Muscle of arm (tissue), 14 donors: ENCODE measurements at places on chromosomes 6 and 20.

DNA sequence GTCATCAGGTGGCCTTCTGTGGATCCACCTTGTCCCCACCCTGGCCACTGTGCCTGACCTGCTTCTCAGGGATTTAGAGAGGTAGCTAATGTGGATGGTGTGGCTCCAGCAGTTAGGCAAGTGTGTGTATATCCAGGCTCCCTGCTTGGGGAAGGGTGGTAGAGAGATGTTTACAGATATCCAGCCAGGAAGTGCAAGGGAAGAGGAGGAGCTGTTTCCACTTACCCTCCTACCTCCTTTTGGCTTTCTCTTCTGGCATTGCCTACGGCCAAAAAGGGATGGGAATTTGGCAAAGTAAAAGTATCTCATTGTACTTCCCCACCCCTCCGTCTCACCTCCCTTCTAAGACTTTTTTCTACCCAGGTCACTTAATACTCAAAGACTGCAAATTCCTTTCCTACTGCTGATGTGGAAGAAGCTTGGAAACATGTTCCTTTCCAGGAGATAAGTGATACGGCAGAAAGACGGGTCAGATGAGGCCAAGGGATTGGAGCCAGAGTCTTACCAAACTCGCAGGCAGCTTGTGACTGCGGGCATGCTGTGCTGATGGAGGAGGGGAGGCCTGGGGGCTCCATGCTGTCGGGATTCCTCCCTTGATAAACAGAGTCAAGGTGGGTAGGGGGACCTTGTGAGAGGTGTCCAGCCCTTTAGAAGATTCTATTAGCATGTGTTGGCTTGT is 253.4 kb downstream of the PRL start:
- peak; percentile 38 for DNase-seq

- DNase-seq, result peak; percentile 21
Observed at GRCh38 chr6:31356216-31356945, 598 bp downstream of the HLA-B start.

DNA sequence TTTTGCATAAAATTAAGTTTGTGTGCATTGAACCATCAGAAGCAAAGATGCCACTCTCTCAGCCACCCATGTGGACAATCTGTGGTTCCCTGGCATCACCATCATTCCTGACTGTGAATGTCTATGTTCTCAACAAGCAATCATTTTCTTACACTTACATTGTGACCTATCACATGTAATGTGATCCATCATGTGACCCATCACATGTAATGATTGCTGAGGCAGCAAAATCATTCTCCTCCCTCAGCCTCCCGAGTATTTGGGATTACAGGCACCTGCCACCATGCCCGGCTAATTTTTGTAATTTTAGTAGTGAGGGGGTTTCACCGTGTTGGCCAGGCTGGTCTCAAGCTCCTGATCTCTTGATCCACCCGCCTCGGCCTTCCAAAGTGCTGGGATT is 22.0 kb upstream of the ZNF133 start:
- DNase-seq, result no peak

DNA sequence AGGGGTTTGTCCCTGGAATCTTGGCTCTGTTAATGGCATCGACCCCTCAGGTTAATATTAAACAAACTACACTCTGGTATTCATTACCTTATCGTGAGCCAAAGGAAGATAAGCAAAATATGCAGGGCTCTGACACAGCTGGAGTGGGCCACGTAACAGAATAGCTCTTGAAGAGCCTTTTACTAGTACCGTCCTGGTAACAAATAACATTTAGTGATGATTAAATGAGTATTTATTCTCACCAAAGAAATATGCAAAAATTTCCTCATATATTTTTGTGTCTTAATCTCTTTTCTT is 20.1 kb upstream of the UTRN start:
- no peak for DNase-seq

GRCh38 chr6:90816764-90817163 is 229.9 kb upstream of the MAP3K7 start:
- DNase-seq, result no peak

DNA sequence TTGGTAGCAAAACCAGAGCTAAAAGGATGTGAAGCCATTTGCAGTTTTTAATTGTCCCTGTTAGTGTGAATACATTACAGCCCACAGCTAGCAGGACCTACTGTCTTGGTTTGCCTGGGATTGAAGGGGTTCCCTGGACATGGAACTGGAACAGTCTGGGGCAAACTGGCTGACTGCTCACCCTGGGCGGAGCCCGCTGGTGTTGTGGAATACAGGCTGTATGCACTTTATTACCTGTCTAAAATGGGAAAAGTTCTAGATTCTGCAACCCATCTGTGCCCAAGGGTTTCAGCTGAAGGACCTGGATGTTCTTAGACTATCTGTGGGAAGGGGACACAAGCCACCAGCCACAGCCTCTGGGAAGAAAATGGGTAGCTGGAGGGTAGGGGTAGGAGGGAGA is 12.2 kb upstream of the CDKN1A start:
- no peak for DNase-seq

DNA sequence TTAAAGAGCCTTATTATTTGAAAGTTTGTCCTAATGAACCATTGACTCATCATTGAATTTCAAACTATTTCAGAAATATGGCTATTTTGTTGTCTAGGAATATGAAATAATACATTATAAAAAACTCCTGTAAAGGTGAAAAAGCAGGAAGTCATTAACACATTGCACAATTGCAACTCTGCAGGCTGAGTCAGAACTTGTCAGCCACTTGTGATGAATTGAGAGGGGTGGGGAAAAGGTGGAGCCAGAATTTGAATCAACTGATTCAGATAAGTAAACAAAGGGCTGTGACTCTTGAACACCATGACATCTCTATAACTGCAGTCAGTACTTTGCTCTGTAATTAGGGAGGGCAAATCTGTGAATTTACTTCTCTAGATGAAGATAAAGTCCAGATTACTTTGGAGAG is 6.0 kb downstream of the C6orf141 start:
- DNase-seq, result no peak

DNA sequence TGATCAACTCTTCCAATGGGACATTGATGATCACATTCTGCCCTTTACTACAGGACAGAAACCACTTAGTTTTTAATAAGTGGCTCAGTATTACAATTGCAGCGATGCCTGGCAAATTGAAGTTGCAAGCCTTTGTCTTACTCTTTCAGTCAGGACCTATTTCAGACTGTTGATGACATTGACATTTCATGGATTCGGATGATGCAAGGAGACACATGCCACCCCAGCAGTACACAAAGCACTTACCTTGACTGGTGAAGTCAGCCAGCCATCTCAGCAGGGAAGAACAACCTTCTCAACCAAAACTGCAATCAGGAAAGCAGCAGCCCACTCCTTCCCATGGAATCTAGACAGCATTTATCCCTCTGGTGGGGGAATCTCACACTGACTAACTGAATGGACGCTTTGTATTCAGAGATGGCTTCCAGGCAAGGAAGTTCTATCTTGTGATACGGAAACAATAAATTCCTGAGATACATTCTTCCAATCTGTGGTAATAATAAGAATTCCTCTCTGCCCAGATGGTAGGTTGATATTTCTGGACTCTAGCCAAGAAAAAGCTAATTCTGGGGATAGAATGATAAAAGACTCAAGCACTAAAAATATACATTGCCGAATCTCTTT is 24.8 kb downstream of the NFYA start:
- no peak for DNase-seq

GRCh38 chr6:82348130-82348529 is 15.5 kb upstream of the TPBG start:
- DNase-seq, result no peak

DNA sequence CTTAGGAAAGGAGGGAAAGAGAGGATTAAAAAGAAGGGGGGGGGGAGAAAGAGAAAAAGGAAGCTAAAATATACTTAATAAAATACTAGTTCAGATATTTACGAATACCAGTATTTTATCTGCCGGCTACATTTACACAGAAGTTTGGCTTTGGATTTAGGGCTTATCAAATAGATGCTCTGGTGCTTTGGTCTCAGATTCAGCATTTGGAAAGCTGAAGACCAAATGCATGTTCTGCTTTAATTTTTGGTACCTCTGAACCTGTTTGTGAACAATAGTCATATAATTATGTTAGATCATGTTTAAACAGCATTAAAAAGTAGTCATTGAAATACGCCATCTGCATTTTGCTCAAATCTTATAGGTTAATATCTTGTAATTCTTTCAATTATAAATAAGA is 786.0 kb upstream of the CITED2 start:
- DNase-seq, result no peak

DNA sequence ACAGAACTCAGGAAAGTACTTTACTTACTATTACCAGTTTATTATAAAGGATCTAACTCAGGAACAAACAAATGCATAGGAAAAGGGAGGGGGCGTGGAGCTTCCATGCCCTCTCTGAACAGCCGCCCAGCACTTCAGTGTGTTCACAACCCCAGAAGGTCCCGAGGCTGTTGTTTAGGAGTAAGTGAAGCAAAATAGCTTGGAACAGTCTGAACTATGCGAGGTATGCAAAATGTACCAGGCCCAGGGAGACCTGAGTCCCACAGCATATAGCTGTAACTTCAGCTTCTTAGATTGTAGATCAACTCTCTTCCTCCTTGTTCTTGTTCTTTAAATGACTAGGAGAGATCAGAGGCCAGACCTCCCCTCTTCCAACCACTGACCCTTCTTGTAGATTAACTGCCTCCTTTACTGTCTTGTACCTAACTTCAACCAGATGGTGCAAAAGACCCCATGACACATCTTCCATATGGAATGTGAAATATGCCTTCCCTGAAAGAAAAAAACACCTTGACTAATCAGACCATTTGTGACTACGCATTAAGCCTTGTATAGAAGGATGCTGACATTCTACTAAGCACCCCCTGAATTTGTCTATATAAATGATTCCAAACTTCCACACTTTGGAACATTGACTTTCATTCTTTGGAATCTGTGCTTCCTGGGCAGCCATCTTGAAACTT is 98.8 kb upstream of the SNX9 start:
- no peak for DNase-seq

DNA sequence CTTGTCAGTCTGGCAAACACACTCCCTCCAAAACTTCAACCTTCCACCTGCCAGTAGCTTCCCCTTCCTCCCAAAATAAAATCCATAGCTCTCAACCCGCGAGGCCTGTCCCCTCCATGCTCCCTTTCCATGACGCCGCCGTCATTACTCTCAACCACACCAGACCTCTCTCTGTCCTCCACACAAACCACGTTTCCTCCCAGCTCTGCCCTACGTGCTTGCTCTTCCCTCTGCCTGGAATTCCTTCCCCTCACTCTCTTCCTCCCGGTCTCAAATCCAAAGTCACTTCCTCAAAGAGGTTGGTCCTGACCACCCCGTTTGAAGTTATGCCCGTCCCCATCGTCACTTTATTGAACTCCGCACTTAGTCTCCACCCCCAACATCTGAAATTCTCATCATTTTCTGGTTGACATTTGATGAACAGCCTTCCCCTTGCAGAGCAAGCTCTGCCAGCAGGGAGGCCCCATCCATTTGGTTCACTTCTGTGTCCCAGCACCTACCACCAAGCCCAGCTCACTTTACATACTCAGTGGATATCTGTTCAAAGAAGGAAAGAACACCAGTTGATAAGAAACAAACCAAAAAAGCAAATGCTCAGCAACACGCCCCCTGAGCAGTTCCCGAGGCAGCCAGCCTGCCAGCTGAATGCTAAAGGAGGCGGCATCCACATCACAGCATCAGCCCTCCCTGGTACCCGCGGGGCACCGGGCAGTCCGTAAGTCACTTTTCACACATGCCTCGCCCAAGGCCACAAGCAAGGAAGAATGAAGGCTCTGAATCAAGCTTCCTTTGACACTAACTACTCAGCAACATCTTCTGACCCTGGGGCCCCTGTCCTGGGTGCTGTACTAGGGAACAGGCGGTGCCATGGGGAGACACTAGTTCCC is 125.0 kb downstream of the NFATC2 start:
- no peak for DNase-seq

GRCh38 chr6:39892490-39893129 is 41.7 kb downstream of the MOCS1 start:
- DNase-seq, result peak; percentile 54

- DNase-seq, result no peak
Observed at GRCh38 chr6:33433544-33434191, 13.8 kb downstream of the SYNGAP1 start.

- peak; percentile 79 for DNase-seq
Observed at GRCh38 chr20:3172933-3173609, at the start of gene LZTS3. Gene LZTS3 (minus strand): TSS chr20:3173549. CDS start chr20:3167163, 6,386 bp downstream.

DNA sequence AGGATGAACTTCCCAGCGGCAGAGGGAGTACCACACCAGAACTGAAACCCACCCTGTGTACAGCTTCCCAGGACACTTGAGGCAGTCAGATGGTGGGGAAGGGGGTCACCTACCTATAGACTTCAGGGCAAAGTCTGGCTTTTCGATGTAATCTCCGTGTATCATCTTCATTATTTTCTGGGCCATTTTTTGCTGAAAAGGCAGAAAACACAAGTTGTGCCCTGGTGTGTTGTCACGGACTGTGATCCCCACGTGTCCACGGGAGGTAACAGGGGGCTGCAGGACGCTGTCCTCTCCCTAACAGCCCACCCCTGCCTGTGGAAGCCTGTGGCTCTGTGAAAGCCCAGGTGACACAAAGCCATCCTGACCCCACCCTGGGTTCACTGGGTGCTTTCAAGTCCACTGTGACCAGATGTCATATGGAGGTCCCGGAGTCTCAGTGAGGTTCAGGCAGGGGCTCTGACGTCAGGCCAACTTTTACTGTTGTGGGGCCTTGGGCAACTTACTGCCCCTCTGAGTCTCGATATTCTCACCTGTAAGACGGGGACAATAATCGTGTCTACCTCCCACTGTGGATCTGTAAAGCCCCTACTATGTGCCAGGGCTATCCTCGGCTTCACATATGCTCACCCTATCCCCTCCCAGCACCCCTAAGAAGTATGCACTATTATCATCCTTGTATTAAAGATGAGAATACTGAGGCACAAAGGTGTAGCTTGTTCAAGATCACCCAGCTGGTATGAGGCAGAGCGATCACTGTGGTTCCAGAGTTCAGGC is 14.5 kb downstream of the SUN5 start:
- no peak for DNase-seq

DNA sequence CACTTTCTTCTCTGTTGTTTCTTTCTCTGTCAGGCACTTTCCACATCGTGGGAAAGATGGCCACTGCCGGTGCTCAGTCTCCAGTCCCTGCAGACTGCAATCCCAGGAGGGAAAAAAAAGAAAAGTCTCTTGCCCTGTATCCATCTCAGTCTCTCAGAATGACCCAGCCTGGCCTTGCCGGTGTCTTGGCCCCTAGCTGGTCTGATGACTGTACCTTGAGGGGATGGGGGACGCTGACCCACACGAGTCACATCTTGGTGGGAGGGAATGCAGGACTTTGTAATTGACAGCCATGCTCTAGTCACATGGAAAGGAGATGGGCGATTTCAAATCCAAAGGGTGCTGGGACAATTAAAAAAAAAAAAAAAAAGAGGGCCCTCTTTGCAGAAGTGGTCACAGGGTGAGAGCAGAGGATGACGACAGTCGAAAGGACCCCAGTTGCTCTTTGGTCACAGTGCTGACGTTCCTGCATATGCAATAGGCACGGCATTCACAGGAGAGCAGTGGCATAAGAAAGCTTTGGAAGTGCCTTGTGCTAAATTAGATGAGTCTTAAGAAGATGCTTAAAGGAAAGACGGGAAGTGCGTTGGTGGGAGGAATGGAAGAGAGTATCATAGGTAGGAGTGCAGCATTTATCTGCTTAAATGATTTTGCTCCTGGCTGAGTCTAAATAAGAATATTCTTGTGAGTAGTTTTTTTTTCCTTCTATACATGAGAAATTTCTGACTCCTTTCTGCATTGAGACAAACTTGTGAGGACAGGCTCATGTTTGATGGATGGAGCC is 63.9 kb upstream of the AKAP12 start:
- DNase-seq, result no peak

GRCh38 chr6:35969646-35970045 is 48.7 kb upstream of the SRPK1 start:
- DNase-seq, result no peak
